AG10803 (cell line): ENCODE measurements at places on chromosomes 7 and 10.
A peak's percentile ranks its signal among the peaks of the same experiment; 100 is the strongest.

DNA sequence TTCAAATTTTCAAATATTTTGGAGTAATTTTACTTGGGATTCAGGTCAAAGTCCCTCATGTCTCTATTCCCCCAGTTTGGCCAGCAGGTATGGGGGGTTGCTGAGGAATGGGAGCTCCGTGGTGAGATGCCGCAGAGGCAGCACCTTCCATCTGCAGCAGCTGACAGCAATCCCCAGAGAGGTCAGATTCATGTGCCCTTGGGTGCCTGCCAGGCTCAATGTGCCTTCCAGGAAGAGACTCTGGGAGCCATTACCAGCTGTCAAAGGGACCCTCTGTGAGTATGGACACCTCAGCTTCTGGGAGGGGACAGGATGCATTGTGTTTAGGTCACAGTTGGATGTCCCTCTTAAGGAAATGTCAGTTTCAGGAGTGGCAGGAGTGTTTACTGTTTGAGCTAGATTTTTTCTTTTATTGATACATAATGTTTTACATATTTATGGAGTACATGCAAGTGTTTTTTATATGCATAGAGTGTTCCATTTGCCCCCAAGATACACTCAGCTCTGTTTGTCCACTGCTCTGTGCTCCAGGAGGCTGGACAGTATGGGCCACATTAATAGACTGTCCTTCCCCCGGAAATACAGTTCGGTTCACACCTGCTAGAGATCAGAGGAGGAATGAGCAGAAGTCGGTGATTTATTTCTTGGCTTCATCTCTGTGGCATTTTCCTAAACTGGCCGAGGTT is 75.3 kb upstream of the GRB10 start:
- no peak for DNase-seq

DNA sequence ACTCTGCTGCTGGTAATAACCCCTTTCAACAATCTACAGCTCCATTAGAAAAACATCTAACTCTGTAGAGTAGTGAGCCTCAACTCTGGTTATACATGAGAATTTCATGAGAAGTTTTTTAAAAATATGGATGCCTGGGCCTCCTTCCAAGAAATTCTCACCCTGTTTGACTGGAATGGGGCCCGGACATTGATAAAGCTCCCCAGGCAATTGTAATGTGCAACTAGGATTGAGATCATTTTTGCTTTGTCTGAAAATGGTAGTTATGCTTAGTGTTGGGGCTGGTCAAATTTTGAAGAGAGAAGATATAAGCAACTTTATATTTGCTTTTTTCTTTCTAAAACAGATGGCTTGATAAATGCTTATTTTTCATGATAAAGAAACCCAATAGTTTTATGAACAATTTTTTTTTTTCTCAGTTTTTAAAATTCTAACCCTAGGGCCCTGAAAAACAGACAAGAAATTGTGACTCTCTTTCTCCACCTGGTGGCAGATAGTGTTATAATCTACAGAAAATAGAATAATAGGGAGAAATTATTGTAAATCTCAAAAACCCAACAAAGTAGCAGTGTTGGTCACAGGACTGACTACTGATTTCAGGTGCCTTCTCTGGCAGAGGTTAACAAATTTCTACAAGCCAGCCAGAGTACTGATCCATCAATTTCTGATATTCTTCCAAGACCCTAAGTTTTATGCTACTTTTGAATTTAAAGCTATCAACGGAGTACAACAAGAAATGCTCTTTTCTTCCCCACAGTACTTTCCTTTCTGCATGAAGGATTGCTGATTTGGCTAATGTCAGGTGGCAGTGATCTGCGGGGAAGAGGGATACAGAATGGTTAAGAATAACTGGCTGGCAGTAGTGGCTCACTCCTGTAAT is 174.8 kb downstream of the DKK1 start:
- peak; percentile 49 for DNase-seq

DNA sequence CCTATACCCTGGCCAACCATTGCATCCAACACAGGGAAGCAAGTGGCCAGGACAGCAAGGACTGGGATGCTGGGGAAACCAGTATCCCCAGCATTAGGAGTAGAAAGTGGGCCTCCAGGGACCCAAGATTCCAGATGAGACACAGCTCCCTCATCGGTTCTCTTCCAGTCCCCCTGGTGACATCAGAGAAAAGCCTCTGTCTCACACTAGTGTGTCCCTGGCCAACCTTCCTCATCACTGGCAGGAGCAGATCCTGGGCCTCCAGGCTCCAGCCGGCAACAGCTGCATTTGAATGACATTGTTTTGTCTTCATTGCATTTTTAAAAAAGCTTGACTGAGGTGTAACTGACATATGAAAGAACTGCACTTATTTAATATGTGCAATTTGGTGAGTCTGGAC is 177.3 kb upstream of the LYZL2 start:
- DNase-seq, result no peak

GRCh38 chr7:16528520-16528919 is 1.9 kb downstream of the LRRC72 start:
- no peak for DNase-seq

DNA sequence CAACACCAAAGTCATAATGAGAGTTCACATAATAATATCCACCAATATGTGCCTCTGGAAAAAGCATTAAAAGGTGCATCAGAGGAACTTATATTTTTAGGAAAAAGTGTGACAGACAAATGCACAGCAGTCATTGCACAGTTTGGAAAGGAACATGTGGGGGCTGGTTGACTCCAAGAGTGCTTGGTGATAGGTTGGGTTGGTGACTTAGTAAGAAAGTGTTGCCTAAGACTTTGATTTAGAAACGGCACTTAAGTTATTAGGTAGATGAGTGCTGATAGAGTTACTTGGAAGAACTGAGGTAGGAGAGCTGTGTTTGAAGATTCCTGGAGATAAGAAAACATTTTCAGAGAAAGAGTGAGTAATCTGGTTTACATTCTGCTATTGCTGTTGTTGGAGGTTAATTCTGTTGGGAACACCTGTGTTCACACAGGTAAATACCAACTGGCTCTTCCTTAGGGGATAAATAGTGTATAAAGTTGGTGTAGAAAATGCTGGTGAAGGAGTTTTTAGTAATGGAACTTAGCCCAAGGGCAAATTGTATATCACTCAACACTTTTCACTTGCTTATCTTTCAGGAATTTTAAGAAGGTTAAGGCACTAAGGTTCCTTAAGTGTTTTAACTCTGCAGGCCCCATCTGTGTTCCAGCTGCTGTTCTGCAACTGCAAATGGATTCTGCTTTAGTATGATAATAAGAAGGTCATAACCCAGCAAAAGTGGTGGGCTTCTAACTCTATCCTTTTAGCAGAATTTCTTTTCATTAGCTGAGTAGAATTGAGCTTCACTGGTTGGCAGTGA is 196.1 kb downstream of the NSUN6 start:
- DNase-seq, result peak; percentile 24

DNA sequence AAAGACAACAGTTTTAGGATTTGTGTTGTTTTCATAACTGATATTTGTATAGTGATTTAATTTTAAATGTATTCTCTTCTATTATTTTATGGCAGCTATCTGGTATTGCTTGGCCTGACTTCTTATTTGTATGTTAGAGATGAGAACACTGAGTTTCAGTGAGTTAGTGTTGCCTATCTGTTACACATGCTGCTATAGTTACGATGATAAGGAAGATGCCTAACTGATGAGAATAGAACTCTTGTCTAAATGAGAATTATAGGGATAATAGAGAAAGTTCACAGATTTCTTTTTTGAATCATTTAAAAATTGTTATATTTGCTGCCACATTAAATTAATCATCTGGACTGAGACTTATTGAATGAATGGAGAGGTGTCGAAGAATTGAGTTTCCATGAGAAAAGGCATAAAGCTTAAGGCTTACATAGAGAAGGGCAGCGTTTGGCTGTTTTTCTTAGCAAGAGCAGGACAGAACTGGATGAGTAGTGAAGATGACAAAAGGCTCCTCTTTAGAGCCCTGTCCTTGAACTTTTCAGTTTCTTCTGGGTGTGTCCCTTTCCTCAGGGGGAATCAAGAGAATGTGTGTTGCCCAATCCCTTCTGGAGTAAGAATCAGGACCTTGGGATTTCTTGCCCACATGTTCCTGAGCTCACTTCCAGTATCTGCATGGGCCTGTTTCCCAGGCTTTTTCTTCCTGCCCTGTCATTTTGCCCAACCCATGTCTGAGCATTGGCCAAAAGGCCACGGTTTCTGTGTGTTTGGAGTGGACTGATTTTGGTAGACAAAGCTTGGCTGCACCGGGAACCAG is 195.6 kb upstream of the CSTF2T start:
- DNase-seq, result peak; percentile 98

DNA sequence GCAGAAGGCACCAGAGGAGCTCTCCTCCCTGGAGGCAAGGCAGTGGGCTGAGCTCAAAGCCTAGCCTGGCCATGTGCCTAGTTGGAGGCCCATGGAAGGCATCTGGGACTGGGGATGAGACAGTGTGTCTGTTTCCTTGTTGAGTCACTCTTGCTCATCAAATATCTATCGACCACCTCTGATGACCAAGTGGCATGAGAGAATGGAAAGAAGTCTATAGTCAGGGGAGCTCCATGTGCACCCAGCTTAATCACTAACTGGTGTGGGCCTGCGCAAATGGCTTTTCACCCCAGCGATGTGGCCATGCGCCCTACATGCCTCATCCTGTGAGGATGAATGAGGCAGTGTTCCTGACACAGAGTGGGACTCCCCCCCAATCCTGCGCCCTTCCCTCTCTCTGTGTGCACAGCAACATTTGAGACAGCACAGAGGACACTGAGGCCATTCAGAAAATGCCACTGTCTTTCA is 229.9 kb downstream of the RPS24 start:
- peak; percentile 91 for DNase-seq

GRCh38 chr7:136342251-136342650 is 365.1 kb upstream of the MTPN start:
- DNase-seq, result peak; percentile 0

DNA sequence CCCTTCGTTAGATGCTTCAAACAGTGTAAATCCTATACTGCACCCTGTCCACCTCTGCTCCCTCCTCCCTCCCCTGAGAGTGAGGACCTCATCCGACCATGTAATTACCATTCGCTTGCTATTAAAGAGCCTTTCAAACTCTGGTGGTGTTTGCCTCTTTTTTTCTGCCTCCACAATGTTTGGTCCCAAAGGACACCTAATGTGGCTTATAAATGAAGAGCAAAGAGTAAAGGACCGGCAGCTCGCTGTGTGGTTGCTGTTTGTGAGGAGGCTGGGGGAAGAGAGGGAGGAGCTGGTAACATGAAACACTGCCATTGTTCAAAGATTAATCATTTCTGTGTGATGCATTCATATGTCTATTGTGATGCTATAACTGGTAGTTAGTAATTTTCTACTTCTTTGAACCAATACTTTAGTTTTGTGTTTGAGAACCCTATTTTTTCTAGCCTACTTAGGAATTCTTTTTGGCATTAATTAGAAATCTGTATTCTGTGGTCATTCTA is 27.9 kb downstream of the MTURN start:
- DNase-seq, result peak; percentile 49

DNA sequence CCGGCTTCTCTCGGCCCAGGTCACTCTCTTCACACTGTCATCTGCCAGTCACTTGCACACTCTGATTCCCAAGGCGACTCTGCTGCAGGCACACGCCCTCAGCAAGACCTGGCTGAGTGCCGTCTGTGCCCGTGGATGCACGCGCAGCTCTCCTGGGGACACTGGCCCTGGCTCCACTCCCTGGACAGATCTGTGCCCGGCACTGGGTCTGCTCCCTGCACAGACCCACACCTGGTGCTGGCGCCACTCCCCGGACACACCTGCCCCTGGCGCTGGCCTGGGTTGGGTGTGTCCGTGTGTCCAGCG is 133.2 kb downstream of the DNAJB6 start:
- DNase-seq, result no peak

DNA sequence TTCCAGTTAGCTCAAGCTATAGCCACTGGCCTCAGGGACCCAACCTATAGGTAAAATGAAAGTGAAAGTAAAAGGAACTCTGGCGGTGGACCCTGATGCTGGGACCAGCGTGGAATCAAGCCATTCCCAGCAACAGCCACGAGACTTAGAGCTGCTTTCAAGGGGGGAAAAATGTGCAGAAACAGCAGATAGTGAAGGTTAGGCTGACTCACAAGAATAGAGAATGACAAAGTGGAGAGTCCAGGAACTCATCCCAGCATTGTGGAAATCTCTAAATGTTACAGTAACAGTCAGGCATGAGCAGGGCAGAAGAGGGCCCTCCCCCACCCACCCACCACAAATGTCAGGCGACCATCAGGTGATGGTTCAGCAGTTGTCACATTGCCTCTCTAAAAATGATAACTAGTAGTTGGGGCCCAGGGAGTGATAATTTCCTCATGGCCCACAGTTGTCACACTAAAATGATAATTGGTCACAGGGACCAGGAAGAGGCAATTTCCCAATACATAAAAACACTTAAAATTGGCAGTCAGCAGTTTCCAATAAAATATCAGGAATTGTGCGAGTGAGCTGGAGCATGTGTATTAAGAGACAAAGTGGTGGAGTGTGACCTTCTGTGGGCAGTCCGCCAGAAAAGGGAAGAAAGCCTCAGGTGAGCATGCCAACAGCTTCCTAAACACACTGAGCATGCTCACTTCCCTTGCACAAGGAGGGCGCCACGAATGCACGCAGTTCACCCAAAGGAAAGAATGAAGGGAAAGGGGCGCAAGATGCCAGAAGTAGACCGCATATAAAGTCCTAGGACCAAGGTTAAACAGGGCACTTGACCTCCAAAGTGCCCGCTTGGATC is 129.8 kb upstream of the PPP1R3A start:
- DNase-seq, result peak; percentile 11

DNA sequence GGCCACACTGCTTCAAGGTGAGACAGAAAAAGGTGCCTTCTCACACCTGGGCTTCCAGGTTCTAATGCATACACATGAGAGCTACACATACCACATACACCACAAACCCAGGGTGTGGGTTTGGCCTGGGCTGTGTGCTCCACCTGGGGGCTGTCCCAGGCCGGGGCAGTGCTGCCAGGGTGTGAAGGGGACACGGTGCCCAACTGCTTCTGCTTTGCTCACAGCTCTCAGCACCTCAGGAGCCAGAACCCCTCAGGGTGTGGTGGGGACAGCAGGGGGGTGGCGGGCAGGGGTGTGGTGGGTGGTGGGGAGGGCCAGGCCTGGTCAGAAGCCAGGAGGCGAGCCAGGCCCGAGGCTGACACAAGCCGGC is 51.1 kb downstream of the TMEM209 start:
- no peak for DNase-seq
